ENCODE measurements at places on chromosomes 2 and 18.

DNA sequence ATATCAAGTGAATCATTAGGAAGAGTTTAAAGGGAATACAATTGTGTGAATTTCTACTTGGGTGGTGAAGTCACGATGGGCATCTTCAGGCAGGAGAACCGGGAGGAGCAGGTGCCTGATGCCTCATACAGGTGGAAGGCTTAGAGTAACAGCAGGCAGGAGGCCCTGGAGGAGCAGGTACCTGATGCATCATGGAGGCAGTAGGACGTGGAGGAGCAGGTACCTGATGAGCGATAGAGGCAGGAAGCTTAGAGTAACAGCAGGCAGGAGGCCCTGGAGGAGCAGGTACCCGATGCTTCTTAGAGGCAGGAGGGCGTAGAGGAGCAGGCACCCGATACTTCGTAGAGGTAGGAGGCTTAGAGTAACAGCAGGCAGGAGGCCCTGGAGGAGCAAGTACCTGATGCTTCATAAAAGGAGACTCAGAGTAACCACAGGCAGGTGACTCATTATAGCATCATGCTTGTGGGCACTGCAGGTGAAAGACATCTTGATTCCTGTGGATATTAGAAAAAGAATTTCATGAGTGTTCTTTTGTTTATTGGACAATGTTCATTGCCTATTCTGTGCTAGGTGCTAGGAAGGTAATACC lies 133.9 kb downstream of the ATP9B start:
- no peak for DNase-seq

- DNase-seq = no peak
Measured at GRCh38 chr2:26086155-26086637, 52.3 kb downstream of the RAB10 start.

- DNase-seq = no peak
Measured at GRCh38 chr2:203709416-203710040, 3.1 kb downstream of the CD28 start.

DNA sequence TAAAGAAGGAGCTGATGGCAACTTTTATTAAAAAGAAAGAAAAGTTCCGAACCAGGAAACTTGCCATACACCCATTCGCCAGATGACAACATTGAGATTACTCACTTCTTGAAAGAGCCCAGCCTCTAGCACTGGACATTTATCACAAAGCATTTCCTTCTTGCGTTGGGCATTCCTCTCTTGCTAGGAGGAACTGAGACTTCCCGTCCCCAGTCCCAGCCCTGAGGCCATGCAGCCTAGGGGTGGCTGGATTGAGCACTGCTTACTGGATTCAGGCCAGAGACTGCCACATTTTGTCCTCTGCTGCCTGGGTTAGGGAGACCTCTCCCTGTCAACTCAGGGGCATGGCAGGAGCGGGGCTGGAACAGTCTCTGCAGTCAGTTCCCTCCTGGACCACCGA lies 80.1 kb downstream of the SDC1 start:
- no peak for DNase-seq

- DNase-seq = no peak
Measured at GRCh38 chr2:237243487-237243886, 157.8 kb downstream of the COPS8 start.

- DNase-seq = peak; percentile 39
Measured at GRCh38 chr2:118309946-118310680, 221.8 kb downstream of the INSIG2 start.

GRCh38 chr2:146642066-146642465 lies 1202.8 kb upstream of the ACVR2A start:
- peak; percentile 20 for DNase-seq

- DNase-seq = no peak
Measured at GRCh38 chr2:177260379-177260778, 4.1 kb downstream of the NFE2L2 start.

DNA sequence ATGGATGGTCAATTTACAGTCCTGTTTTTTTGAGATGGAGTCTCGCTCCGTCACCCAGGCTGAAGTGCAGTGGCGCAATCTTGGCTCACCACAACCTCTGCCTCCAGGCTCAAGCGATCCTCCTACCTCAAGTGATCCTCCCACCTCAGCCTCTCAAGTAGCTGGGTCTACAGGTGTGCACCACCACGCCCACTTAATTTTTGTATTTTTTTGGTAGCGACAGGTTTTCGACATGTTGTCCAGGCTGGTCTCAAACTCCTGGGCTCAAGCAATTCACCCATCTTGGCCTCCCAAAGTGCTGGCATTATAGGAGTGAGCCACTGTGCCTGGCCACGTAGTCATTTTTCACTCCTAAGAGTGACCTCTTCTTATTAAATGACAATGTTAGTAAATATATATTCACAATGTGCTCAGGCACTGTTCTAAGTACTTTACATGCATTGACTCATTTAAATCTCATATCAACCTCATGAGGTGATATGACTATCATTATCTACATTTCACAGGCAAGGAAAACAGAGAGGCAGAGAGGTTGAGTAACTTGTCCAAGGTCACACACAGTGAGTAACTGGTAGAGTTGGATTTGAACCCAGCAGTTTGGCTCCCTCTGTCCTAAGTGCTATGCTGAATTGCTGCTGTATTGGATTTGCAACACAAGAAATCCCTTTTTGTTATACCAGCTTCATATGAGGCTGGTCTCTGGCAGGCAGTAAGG lies 5.6 kb upstream of the DIS3L2 start:
- no peak for DNase-seq

DNA sequence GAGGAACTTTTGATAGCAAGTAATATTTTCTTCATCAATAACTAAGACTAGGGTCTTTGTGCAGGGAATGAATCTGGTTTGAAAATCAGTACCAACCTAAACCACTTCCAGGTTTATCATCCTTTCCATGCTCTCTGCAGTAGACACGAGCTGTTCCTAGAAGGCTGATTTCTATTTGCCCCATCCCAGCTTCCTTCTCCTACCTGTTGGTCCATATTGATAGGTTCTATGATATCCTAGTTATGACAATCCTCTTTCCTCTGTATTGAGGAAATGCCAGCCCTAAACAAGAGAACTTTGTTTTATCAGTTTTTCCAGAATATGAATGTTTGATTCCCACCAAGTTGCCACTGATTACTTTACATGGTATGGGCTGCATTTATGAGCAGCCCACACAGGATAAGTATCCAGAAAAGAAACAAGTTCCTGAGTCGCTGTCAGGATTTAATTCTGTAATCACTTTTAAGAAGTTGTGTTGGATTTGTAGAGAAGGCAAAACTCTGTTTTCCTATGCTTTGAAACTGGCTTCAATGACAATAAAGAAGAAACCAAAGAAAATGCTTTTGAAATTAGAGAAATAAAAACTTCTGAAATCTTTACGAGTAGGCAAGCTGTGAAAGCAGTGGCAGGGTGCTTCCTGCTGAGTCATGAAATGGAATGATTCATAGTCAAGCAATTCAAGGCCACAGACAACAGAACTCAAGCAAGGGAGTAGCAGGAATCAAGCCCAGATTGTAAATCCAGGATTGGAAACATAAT lies 37.3 kb upstream of the TANK start:
- DNase-seq = peak; percentile 14

DNA sequence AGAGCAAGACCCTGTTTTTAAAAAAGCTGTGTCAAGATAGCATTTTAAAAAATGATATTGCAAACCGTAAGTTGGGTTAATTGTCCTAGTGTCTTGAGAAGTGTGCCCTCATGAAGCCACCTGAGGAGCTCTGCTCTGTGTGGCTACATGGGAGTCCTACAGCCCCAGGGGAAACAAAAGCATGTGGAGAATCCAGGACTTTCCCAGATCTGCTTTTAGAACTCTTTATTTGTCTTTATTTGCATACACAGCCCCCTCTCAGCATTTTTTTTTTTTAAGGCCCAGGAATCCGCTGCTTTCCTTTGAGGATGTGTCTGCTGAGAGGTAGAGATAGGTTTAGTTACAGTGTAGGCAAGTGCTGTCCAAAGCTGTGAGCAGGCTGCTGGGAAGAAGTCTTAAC lies 219.2 kb downstream of the FHOD3 start:
- DNase-seq = no peak

DNA sequence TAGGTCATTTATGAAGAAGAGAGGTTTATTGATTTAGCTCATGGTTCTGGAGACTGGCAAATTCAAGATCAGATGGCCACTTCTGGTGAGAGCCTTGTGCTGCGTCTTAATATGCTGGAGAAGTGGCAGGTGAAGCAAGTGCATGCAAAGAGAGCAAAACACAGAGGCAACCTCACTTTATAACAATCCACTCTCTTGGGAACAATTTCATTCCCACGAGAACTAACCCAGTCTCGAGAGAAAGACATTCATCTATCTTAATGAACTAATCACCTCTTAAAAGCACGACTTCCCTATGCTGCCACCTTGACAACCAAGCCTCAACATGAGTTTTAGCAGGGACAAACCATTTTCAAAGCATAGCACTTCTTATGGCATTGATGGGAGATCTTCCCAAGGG lies 186.5 kb upstream of the RASGRP3 start:
- DNase-seq = no peak
